ENCODE measurements at places on chromosomes 16 and 17.

- DNase-seq: no peak
Observed at GRCh38 chr16:71528257-71528656, 2.0 kb downstream of the CHST4 start.

- DNase-seq: no peak
Observed at GRCh38 chr17:3675886-3676285, 7.3 kb downstream of the EMC6 start.

DNA sequence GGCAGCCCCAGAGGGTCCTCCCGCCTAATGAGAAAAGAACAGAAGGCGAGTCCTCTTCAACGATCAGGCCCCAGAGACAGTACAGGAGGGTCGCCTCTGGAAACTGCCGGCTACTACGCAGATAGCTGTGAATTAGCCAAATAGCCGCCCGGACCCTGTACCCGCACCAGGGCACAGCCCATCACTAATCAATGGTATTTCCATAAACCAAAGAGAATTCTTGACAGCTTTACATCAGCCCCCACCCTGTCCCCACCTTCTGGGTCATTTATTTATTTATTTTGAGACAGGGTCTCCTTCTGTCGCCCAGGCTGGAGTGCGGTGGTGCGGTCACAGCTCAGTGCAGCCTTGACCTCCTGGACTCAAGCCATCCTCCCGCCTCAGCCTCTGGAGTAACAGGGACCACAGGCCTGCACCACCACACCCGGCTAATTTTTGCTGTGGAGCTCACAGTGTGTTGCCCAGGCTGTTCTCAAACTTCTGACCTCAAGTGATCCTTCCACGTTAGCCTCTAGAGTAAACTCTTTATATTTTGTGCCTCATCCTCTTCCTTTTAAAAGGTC is 805 bp upstream of the CLCN7 start:
- DNase-seq: no peak

DNA sequence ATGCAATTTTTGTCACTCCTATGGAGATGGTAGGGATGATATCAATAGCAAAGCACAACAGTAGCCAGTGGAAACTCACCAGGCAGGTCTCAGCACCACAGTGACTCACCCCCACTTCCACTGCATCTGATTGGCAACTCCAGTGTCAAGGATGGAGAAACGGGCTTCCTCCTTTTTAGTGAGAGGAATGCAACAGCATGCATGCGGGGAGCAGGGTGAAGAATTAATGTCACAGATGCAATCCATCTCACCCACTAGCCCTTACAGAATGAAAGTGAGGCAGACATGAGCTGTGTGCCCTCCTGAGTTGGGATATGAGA is 467.0 kb upstream of the C16orf82 start:
- DNase-seq: no peak

DNA sequence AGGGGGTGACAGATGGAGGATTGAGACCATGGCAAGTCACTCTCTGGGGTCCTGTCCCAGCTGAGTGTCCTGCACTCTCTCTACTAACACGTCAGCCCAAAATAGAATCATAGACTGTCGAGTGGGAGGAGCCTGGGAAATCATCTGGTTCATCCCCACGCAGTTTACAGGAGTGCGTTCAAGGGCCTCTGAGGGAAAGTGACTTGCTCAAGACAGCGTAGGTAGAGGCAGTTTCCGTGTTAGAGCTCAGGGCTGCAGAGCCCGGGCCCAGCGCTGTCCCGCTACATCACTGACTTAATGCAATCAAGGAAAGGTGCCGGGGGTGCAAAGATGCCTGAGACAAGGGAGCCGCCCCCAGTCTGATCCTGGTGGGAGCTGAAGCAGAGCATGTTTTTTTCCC is 10.3 kb downstream of the GSG1L2 start:
- DNase-seq: no peak

GRCh38 chr17:15513058-15513791 is 45.8 kb upstream of the CDRT4 start:
- DNase-seq: no peak

- no peak for DNase-seq
Observed at GRCh38 chr17:33730131-33730530, 437.0 kb upstream of the ASIC2 start.

- no peak for DNase-seq
Observed at GRCh38 chr16:80507538-80507937, 33.3 kb upstream of the DYNLRB2 start.

- no peak for DNase-seq
Observed at GRCh38 chr16:77977339-77977738, 45.0 kb upstream of the CLEC3A start.

DNA sequence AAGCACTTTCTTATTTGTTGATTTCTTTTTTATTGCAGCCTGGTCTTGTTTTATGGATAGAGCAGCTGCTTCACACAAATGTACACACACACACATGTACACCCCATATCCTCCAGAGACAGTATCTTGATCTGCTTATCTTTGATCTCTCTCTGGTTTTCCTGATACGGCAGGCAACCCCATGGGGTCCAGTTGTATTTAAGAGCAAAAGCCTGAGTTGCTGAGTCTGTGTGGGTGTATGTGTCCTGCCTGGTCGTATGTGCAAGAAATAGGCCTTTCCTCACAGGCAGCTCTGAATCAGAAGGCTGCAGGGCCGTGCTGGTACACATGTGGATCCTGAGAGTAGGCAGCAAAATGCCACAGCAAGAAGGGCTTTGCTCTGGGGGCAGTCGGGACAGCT is 14.6 kb upstream of the LGALS9 start:
- DNase-seq: no peak

- DNase-seq: no peak
Observed at GRCh38 chr17:79655672-79656290, 44.9 kb upstream of the RBFOX3 start.

GRCh38 chr17:57396511-57396921 is 140.2 kb downstream of the MSI2 start:
- DNase-seq: no peak

GRCh38 chr17:17224137-17224536 is 12.8 kb downstream of the FLCN start:
- DNase-seq: no peak

DNA sequence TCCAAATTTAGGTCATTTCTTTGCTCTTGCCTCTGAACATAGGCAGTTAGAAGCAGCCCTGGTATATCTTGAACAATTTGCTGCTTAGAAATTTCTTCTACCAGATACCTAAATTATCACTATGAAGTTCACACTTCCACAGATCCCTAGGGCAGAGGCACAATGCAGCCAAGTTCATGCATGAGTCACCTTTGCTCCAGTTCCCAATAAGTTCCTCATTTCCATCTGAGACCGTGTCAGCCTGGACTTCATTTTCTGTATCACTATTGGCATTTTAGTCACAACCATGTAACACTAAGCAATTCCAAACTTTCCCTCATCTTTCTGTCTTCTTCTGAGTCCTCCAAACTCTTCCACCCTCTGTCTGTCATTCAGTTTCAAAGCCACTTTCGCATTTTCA is 45.0 kb downstream of the KCNJ16 start:
- no peak for DNase-seq

All from esophagus squamous epithelium (tissue), 5 donors.